NCI-H510A treated with DMSO at 0.1 percent for 48 hours (cell line): ENCODE measurements at places on chromosomes 6 and 20.

- DNase-seq, result no peak
These were observed 273.4 kb downstream of the BMP7 start for GRCh38 chr20:56993020-56993559.

DNA sequence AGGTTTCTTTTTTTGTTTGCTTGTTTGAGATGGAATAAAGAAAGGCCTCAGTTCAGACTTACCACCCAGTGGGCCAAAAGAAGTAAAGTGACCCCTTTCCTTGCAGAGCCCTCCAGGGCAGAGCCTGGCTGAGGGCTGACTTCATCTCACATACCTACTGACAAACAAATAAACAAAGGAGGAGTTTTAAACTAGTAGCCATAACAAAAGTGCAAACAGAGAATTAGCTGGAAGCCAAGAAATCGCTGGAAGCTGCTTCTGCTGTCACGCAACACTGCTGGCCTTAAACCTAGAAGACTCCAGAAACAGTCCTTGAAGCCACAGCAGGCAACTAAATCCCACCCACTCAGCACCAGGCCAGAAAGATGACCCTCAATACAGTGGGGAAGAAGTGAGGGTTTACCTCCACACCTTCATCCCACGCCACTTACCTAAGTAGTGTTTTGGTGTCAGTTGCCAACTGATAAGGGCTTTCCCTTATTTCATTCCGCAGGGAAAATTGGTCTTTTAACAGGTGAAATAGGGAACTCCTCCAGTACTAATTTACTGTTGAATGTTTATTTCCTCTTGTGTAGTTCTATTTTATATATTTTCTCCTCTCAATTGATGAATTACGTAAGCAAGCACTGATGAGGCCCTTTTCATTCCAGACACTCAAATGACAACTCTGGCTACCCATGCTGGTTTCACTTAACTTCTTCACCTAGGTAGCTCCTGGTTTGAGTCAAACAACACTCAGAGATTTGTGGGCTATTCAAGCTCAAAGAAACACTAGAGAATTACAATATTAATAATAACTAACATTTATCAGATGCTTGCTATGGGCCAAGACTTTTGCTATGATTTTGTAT is 46.2 kb downstream of the EDN1 start:
- no peak for DNase-seq

DNA sequence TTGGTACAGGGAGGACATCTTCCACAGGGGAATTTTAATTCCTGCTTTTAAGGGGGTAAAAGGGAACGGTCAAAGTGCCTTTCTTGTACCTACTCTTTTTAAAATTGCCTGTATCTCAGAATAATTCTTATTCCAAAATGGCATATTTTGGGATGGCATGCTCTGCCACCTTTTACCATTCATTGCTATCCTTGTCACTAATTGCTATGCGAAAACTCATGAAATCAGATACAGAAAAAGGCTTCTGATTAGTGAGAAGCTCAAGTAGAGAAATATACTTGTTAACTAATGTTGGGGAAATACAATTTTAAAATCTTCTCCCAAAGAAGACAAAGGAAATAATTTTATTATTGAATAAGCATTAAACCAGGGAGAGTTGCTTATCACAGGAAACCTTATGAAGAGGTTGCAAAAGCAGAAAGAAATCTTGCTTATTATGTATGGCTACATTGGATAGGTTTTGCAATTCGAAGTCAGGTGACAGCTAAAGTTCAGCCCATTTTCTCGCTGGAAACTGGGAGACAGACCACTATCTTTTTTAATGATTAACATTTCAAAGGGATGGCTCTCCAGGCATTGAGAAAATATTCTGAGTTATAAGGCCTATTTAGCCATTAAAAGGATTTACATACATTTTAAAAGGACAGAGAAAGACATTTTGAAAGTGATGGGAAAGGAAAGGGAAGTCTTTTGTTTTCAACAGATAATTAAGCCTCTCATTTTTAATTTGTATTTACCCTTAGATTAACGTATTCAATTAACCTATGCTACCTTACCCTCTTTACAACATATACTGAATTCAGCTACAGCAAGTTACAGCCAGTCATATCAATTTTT is 110.3 kb upstream of the PRSS16 start:
- no peak for DNase-seq

- DNase-seq, result peak; percentile 59
These were observed 171.5 kb upstream of the RIPOR2 start for GRCh38 chr6:25107218-25107617.

- no peak for DNase-seq
These were observed 68.8 kb downstream of the RFX6 start for GRCh38 chr6:116945809-116946208.

- no peak for DNase-seq
These were observed 86.2 kb upstream of the F13A1 start for GRCh38 chr6:6406715-6407070.

DNA sequence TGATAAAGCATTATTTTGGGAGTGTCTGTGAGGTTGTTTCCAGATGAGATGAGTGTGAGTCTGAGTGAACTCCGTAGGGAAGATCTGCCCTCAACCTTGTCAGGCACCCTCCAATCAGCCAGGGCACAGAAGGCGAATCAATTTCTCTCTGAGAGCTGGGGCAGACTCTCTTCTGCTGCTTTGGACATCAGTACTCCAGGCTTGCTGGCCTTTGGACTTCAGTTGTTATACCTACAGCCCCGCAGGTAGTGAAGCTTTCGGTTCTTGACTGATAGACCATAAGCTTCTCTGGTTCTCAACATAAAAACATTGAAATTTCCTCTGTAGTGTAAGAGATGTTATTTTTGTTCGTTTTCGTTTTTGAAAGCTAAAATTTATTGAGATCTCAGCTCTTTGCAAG is 71.4 kb downstream of the MAFB start:
- DNase-seq, result no peak

- DNase-seq, result no peak
These were observed 221.1 kb upstream of the PRSS16 start for GRCh38 chr6:27026361-27026760.

DNA sequence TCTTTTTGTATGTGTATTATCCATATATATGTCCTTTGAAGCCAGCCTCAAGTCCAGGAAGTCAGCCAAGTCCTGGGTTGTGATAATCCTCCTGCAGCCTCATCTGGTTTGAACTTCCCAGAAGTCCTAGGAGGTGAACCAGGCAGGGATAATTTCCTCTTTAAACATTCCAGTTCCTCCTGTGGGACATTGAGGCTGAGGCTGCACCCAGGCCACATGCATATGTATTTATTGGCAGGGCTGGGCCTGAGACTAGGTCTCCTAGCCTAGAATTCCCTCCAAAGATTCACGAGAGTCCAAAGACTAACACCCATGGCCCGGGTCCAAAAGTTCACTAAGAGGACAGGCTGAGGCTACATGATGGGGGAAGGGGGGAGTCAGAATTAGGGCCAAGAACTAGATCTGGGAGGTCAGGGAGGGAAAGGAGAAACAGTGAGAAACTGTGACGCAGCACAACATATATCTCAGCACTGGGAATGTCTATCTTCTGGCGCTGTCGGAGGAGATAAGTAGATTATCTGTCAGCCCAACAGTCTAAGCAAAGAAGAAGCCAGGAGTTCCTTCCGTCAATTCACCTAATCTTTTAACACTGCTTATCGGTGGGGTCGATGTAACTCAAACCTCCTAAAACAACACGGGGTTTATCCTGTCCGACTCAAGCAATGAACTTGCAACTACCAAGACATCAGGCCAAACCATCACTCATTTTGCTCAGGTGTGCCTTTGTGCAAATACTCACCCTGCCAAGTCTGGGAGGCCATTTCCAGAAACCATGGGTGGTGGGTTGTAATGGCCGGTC is 43.3 kb downstream of the SNX5 start:
- no peak for DNase-seq

DNA sequence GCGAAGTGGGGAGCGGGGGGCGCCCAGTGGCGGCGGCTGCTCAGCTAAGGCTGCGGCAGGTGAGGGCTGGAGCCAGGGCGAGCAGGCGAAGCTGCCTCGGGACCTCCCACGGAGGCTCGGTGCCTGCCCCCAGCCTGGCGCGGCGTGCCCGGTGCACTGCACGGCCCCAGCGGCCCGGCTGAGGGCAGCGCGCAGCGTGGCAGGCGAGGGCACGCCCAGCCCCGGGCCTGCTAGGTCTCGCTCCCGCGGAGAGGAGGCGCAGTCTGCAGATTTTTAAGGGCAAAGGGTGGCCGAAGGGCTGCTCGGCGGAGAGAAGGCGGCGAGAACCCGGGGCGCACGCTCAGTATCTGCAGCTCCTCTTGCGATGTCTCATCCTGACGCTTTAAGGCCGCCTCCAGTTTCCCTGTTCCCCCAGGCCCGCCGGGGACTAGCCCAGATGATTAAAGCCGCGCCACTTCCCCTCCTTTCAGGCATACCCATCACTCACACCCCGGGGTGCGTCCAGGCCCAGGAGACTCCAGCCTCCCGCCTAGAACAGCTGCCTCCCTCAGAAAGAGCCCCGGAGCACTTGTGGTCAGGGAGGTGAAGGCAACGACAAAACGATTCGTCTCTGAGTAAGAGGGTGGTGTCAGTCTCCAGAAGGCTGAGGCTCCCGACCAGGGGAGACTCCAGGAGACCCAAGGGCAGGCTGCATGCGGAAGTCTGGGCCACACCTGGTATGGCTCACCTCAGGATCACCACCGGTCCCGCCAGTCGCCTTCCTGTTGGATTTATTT is at the start of gene FERMT1:
FERMT1 (minus strand) TSS at position 158 of the 776 bp plus-strand sequence. CDS start 3,476 bp downstream, outside the sequence.
- peak; percentile 90 for DNase-seq

GRCh38 chr6:6931071-6932025 is 176.4 kb upstream of the RREB1 start:
- DNase-seq, result no peak

- no peak for DNase-seq
These were observed 117.8 kb upstream of the NEDD9 start for GRCh38 chr6:11350294-11350693.

DNA sequence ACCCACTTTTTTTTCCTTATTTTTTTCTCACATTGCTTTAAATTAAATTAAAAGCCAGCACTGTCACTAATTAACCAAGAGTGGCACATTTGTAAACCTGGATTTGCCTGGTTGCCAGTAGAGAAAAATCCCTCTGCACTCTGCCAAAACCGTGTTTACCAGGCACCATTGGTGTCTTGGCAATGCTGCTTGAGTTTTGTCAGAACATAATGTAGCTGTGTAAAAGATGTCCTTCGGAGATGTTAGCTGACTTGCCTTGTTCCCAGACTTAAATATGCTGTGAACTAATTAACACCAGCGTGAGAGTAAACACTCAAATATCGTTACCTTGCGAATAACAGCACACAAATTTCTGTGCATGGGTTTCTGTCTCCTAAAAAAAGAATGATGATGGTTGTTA is 694.9 kb upstream of the ID4 start:
- DNase-seq, result no peak

DNA sequence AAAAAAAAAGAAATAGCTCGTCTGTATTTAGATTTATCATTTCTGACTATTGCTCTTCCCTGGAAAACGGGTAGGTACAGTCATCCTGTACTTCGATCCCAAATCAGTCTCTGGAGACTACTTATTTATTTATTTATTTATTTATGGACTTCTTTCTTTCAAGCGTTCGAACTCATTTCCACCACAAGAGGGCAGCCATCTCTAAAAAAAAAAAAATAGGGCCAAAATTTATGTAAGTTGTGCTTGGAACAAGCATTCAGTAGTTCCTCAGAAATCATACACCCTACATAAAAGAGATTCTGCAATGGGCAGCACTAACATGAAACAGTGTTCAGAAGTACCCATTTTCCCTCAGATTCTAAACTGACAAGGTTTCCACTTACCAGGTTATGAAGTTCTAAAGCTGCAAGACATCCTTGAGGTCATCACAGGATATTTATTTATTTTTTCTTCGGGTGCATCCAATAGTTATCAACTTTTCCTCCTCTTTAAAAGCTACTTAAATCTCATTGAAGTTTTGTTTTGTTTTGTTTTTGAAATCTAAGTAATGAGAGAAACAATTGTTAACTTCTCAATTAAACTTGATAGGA is 1.9 kb upstream of the BMP2 start:
- DNase-seq, result peak; percentile 89

GRCh38 chr6:112241820-112242429 is 12.4 kb downstream of the LAMA4 start:
- DNase-seq, result no peak

- DNase-seq, result no peak
These were observed 54.3 kb upstream of the TCF21 start for GRCh38 chr6:133834472-133835170.

DNA sequence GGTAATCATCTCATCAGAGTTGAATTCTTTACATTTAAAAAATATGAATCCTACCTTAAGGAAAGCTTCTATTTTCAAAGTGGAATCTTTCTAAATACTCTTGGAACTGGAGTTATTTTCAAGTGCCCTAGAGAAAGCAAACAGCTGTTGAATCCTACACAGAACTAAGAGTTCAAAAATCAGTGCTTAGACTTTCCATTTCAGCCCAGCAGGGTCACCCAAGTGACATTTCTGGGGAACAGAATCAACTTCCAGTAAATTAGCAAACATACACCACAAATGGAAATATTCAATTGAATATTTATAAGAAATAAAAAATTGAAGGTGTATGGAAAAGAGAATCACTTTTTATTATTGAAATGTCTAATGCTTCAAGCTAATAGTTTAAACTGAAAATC is 427.7 kb upstream of the NOX3 start:
- DNase-seq, result no peak

DNA sequence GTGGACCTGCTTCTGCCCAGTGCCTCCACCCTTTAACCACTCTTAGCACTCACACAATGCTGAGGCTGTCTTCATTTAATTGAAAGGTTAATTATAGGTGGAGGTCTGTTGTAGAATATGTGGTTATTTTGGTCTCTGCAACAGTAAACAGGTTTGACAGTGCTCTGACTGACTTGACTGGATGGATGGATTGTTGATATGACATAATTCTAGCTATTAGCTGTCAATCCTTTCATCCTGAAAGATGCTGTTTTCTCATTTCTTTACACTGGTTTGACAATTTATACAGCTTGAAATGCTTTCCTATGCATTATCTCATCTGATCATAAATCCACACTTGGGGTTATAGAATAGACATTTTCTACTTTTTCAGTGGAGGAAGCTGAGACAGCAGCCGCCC is 210.7 kb downstream of the CDH26 start:
- no peak for DNase-seq

DNA sequence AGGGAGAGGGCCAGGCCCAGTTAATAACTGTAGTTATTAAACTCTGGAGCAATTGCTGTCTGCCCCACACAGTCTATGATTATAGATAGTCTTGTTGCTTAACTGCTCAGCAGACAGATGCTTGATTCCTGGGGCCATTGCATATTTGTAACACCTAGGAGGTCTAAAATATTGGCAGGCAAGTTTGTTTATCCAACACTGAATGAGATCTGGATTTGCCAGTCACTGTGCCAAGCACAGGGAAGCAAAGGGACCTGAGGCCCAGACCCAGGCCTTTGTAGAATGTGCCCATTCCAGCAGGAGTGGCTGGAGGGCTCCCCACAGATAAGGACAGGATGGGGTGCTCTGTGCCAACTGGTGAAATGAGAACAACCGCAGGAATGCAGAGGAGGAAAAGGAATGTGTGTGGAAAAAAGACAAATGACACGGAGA is 17.6 kb upstream of the ENTPD6 start:
- DNase-seq, result no peak

GRCh38 chr20:39602649-39603048 is 640.5 kb downstream of the DHX35 start:
- no peak for DNase-seq

DNA sequence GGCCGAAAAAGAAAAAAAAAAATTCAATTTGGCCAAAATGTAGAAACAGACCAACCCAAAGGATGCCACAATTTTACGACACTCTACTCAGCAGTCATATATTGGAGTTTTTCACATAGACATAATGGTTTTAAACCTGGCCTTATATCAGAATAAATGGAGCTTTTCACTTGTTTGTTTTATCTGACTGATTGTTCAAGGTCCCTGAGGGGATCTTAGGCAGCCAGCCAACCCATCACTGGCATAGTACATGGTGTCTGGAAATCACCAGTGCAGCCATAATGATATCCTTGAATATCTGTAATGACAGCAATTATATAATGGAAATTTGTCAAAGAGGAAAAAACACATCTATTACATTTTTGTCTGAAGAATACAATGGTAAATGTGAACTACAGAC is 96.9 kb downstream of the PRSS35 start:
- no peak for DNase-seq
